ENCODE measurements at places on chromosomes 6 and 20. TPM values are rescaled to one million over a fixed set of nuclear protein-coding genes. Genes with fewer than 3 reads are reported as not detected.

- no peak for DNase-seq
These were observed 144.1 kb downstream of the SMAP1 start for GRCh38 chr6:70811788-70812187.

Gene ADGRG6
- 24.5 TPM for total RNA-seq

DNA sequence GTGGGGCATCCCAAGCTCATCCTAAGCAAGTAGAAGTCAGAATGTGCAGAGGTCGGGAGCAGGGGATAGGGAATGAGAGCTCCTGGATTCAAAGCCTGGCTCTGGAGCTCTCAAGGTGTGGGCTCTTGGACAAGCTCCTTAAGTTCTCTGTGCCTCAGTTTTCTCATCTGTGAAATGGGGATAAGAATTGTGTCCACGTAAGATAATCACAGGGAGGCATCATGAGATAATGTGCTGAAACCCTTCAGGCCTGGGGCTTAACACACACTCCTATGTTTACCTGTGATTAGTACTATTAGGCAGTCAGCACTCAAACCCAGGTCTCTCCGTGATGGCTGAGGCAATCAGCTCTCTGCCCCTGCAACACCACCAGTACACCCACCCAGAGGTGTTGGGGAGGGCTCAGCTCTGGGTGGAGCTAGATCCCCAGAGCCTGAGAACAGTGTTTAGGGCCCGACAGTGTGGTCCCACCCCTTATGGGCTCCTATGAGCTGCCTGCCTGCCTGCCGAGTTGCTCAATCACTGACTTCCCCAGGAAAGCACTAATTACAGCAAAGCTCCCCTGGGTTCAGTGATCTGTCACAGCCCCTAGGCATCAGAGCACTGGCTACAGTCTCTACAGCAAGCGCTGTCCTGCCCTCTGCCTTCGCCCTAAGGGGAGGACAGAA, 6.3 kb upstream of the SIRPA start:
- peak; percentile 84 for DNase-seq

- peak; percentile 88 for DNase-seq
These were observed 185 bp upstream of the TNFRSF6B start for GRCh38 chr20:63696306-63696627.

DNA sequence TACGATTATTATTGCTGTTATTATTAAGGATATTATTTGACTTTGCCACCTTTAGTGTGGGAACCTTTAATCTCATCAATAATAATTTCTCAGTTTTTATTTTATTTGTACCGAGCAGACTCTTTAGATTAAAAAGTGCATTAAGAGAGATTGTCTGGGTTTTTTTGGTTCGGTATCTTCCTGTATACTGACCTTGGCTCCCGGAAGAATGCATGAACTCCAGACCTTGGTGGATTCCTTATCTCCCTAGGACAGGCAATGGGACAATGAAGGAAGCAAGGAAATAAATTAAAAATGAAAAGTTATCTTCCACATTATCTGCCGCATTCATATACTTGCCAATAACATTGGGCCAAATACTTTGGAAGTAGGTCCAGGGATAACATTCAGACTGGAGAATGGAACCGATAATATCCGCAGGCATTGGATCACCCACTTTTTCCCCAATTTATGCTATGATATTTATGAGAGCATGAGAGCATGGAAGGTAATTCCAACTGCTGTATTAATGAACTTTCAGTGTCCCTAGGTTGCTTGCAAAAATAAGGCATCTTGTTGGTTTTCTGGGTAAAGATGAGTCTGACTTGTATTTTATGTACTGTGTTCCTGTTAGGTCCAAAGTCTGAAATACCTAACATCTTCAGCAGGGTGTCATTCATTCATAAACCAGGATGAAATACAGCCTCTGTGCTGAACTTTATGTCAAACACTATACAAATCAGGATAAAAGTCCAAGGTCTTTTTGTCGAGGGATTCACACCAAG, 232.1 kb downstream of the PLCB1 start:
- no peak for DNase-seq

Gene HAO1
- total RNA-seq: not detected

- no peak for DNase-seq
These were observed 8.6 kb upstream of the CLIC5 start for GRCh38 chr6:46024124-46024769.

Gene DEFB124
- not detected for total RNA-seq

Gene SLC17A1
- not detected for total RNA-seq

DNA sequence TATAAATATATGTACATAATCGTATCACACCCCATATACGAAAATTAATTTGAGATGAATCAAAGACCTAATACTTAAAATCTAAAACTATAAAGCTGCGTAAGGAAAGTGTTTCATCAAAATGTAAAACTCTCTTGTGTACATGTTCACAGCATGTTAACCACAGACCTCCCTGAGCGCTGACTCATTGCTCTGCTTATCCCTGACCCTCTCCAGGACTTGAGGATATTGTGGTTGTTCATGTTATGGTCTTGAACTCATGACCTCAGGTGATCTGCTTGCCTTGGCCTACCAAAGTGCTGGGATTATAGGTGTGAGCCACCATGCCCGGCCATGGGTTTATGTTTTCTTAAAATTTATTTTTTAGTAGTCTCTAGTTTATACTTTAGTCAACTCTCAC, 14.2 kb downstream of the FAM83B start:
- DNase-seq: no peak

- no peak for DNase-seq
These were observed 414.6 kb downstream of the CDH26 start for GRCh38 chr20:60372822-60373221.

- no peak for DNase-seq
These were observed at the start of gene KCNS1 for GRCh38 chr20:45100563-45101245. Gene KCNS1 (minus strand): TSS chr20:45101127. CDS start chr20:45099236, 1,891 bp downstream.

- DNase-seq: peak; percentile 58
These were observed 1.8 kb downstream of the RIPOR2 start for GRCh38 chr6:24933868-24934401.

- no peak for DNase-seq
These were observed 130.7 kb upstream of the SSTR4 start for GRCh38 chr20:22904386-22904785.

GRCh38 chr6:67825201-67825895, 809.7 kb upstream of the ADGRB3 start:
- DNase-seq: no peak

- no peak for DNase-seq
These were observed 364.1 kb upstream of the BTBD3 start for GRCh38 chr20:11553603-11554002.

Gene MRAP2
- total RNA-seq: 5.4 TPM

DNA sequence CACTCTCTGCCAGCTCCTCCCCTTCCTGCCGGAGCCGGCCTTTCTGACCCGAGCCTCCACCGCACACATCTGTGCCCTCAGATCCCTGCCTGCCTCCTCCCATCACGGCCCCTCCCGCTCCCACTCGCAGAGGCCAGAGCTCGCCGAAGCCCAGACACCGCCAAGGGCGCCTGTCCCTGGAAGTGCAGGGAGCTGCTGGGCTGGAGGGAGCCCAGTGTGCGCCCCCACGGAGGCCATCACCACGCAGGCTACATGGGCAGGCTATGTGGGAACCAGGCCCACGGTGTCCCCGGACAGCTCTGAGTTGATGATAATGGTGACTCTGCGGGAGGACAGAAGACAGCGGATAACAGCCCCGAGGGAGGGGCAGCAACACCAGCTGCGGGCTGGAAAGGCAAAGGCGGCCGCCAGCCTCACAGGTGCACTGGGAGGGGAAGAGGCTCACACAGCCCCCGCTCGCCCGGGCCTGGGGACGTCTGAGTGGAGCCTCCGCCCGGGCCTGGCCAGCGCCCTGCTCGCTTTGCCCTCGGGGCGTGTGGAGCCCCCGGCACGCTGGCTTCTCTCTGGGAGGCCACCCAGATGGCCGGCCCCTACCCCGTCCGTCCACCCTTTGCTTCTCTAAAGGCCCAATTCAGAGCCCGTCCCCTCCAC, 154.9 kb downstream of the DLL1 start:
- DNase-seq: peak; percentile 72

Gene CFAP61
- not detected for total RNA-seq

DNA sequence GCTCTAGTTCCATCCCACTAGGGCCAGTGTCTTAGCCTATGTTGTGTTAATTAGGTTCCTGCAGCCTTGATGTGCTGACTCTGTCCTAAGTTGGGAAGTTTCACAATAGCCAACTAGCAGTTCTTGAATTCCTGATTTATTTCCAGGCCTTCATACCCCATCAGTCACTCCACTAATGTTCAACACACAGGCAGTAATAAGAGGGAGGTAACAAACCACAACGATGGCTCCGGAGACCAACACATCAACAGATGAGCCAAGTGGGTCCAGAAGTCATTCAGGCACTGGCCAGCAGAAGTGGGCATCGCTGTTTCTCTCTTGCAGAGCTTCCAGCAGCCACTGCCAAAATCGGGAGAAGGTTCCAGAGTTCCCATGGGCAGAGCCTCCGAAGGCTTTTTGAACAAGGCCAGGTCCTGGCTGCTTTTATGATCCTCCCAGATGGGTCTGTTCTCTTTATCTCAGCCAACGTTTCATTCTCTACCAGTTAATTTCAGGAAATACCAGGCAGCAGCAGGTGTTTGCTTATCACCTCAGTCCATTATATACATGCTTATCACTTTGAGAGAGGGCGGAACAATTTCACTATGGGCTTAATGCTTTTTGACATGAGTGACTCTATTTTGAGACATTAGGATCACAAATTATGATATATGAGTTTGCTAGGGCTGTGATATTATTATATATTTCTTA, 48.5 kb upstream of the NOP56 start:
- no peak for DNase-seq

DNA sequence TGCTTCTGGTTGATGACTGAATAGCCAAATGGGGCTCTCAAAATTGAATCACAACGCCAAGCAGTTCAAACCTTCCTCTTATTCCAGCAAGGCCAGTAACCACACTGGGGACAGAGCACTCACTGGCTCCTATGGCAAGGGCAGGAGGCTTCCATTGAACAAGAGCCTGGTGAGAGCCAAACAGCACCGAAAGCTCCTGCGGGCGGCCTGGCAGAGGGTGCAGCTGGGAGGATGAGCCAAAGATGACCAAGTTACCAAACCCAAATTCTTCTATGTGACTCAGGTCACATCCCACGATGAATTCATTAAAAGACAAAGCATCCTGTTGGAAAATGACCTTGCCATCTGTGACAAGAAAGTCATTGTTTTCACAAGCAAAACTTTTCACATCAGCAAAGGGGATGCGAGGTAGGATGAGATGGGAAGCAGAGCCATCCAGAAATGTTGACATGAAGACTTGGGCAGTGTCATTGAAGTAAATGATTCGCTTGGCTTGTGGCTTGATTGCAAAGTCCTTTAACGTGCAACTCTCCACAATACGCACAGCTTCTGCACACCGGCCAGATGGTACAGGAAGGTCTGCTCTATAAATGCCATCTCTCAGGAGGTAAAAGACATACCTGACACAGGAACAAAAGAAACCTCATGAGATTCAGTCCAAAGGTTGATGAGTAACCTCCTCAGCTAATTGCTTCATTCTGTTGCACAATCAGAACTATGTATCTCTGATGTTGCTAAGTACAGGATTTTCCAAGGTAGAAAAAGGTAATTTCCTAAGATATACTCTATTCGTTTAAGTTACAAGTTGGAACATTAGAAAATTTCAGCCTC, 36.3 kb downstream of the ROS1 start:
- DNase-seq: no peak

Gene ZNF334
- total RNA-seq: 4.5 TPM

DNA sequence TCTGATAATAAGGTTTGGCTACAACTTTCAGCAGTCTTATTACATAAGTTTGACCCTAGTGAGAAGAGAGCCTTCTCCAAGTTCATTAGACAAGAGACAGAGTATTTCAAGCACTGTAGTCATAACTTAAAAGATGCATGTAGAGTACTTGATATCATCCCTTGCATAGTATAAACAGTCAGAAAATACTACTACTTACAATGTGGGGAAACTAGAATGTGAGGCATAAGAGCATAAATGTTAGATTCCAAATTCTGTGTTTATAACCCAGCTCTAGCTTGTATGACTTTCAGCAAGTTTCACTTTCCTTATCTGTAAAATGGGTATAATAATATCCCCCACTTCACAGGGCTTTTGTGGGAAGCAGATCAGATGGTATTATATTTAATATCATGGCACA, 56.8 kb upstream of the TMEM200A start:
- no peak for DNase-seq

DNA sequence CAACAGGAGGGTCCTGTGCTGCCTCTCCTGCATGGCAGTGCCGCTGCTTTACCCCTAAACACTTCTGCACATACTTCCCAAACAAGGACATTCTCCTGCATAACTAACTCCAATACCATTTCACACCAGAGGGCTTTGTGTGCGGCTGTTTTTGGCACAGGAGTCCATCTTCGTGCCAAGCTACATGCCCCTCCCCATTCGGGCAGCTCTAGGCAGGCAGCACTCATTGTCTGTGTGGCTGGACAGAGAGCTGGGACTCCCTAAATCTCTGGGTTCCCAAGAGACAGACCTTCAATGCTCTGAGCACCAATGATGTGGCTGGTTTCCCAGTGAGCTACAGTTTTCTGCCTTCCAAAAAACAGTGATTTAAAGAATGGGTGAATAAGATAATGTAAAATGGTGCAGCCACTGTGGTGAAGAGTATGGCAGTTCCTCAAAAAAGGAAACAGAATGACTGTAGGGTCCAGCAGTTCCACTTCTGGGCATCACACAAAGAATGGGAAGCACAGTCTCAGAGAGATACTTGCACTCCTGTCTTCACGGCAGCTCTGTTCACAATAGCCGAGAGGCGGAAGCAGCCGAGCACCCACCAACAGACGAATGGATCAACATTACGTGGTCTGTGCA, 80.3 kb upstream of the DUSP22 start:
- DNase-seq: no peak

Gene RAB44
- total RNA-seq: 2.1 TPM

- DNase-seq: no peak
These were observed 65.5 kb downstream of the PPP1R3G start for GRCh38 chr6:5150551-5151075.

Gene DDR1
- total RNA-seq: 29.1 TPM

Gene TRIM10
- 4.9 TPM for total RNA-seq

DNA sequence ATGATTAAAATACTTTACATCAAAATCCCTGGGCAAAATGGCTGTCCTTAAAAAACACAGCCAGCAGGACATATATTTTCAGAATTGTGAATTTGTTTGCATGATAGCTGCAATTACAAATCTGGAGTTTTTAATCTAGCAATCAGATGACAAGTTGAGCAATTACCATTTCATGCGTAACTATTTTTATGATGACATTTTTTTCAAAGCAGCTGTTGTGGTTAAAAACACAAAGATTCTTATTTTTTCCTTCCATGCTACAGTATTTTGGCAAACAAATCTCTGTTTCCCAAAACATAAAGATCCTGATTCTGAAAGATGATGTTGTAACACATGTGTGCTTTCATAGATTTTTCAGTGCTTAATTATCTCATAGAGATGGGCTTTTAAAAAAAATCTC, 90.2 kb downstream of the PHACTR1 start:
- no peak for DNase-seq

DNA sequence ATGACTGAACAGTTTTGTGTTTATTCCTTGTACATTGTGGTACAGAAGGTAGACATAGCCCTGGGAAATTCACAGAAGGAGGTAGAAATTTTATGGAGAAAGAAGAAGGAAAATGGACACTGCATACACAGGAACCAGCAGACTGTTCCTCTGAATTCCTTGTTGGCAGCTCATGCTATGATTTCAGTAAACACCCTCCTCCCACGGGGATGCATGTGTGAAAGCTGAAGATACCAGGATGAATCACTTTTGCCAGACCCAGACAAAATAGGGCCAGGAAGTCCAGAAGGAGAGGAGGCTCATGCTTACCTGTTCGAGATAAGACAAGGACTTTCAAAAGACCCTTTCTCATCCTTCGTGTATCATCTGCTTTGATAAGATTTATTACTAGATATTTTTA, 110.3 kb upstream of the GGTLC1 start:
- no peak for DNase-seq
